Activated T-cell treated with anti-CD3 and anti-CD28 coated beads, Interleukin-2, amount 50 U/mL, for 72 hours (primary cell): ENCODE measurements at places on chromosomes 3 and 15.

DNA sequence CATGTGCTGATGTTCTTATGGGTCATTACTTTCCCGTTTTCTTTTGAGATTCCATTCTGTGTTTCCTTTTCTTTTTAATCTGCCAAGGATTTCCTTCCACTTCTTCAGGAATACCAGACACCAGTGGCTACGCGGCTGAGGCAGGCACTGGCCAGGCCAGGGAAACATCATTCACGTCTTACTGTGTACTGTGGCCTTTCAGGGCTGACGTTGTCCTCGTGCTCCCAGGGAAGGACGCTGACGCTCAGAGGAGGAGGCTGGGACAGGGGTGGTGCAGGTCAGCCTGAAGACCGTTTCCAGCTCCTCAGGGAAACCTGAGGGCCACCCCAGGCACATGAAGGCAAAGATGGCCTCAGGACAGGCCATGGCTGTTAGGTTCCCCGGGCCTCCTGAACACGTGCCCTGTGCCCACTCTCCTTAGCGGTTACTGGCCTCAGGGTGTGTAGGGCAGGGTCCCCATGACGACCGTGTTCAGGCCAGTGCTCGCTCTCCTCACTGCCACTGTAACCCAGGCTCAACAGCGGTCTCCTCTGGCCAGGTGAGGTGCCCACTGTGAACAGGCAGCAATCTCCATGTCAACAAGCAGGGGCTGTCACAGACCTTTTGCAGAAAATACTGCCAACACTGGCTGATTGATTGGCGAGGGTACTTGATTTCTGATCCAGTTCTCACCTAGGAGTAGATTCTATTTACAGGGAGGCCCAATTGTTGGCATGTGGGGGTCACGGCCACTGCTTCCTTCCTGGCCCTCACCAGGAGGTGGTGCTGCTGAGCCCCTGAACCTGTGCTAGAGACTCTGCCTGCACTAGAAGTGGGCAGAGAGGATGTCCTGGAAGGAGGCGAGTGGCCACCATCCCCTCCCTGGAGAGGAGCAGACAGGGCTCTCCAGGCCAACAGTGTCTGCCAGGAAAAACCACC lies 169.5 kb downstream of the ATP10A start:
- DNase-seq: peak; percentile 39

- DNase-seq: no peak
These were observed 21.7 kb downstream of the NMNAT3 start for GRCh38 chr3:139655909-139656595.

- no peak for DNase-seq
These were observed 54.8 kb downstream of the ZNF609 start for GRCh38 chr15:64515196-64515595.

DNA sequence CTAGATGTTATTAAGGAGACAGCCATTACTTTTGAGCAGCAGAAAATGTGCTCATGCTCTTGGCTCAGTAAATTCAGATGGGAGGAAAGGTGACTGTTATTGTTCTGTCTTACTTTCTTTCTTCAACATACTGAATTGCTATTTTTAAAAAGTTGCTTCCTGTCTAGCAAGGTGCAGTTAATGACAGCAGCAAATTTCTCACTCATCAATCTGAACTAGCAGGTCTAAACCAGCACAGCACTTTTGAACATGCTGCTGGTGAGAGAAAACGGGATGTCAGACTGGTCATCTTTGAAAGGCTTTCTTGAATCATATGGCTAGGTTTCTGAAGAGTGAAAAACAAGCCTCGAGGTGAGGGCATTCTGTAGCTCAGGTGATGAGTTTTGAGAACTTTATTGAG lies 384.7 kb downstream of the MFSD1 start:
- no peak for DNase-seq

- DNase-seq: no peak
These were observed 45.4 kb downstream of the FOXL2 start for GRCh38 chr3:138901567-138901966.

DNA sequence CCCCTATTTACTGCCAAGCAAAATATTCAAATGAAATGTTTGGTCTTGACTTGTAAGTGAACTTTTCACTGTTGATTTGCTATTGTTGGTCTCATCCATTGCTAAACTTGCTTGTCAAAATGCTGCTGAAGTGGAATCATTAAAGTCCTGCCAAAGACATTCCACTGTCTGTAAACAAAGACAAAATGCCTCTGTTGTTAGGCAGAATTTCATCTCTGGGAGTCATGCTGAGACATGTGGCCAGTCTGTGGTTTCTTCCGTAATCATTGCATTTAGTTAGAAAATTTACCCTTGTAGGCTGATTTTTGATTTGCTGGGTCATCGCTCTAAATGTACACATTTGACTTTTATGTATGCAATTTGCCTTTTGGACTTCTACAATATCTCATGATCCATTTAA lies 577.7 kb downstream of the MECOM start:
- DNase-seq: no peak

- DNase-seq: no peak
These were observed 375.6 kb upstream of the CCDC54 start for GRCh38 chr3:107001635-107002034.

GRCh38 chr3:90034038-90034437 lies 926.6 kb downstream of the EPHA3 start:
- DNase-seq: no peak
